ENCODE measurements at places on chromosomes 3 and 15. TPM values are rescaled to one million over a fixed set of nuclear protein-coding genes. Genes with fewer than 3 reads are reported as not detected.

ZNF80 gene
- total RNA-seq: not detected

GATA2 gene
- total RNA-seq: 5.4 TPM

TMEM207 gene
- not detected for total RNA-seq

CPA3 gene
- total RNA-seq: not detected

C15orf40 gene
- total RNA-seq: 38.6 TPM

CACNA2D2 gene
- 0.58 TPM for total RNA-seq

CD200R1 gene
- total RNA-seq: 0.08 TPM

FEZF2 gene
- total RNA-seq: not detected

KLHL24 gene
- total RNA-seq: 5.1 TPM

PCSK6 gene
- 8.1 TPM for total RNA-seq

GALK2 gene
- total RNA-seq: 18.1 TPM

RASL12 gene
- total RNA-seq: 0.12 TPM

CD276 gene
- 83.1 TPM for total RNA-seq

ITIH3 gene
- not detected for total RNA-seq

LRRC2 gene
- total RNA-seq: not detected

B3GNT5 gene
- 21.9 TPM for total RNA-seq

ATG3 gene
- 49.5 TPM for total RNA-seq

PRTG gene
- 9.6 TPM for total RNA-seq

CPLX3 gene
- total RNA-seq: not detected

SLCO2A1 gene
- total RNA-seq: not detected

SLC35G2 gene
- total RNA-seq: 35.1 TPM

SLC12A8 gene
- total RNA-seq: 1.6 TPM

POPDC2 gene
- total RNA-seq: 0.78 TPM

SH2D7 gene
- not detected for total RNA-seq

LARP6 gene
- 66.0 TPM for total RNA-seq

CYP1A1 gene
- total RNA-seq: 1.9 TPM

LDHAL6B gene
- not detected for total RNA-seq

RHOV gene
- 4.7 TPM for total RNA-seq

EPHA3 gene
- not detected for total RNA-seq

KLHL25 gene
- 7.3 TPM for total RNA-seq

CELF6 gene
- total RNA-seq: 0.09 TPM

SLITRK3 gene
- total RNA-seq: not detected

CMTM8 gene
- total RNA-seq: 6.4 TPM

AMOTL2 gene
- 36.3 TPM for total RNA-seq

CCDC71 gene
- 14.9 TPM for total RNA-seq

ARGFX gene
- not detected for total RNA-seq

GRIP2 gene
- total RNA-seq: 0.97 TPM

OR5K2 gene
- total RNA-seq: not detected

CHMP2B gene
- total RNA-seq: 82.4 TPM

RAB6B gene
- 1.7 TPM for total RNA-seq

TMC3 gene
- total RNA-seq: not detected

MINAR1 gene
- 0.37 TPM for total RNA-seq

FANCD2OS gene
- not detected for total RNA-seq

P2RY1 gene
- 0.49 TPM for total RNA-seq

COL6A5 gene
- not detected for total RNA-seq

CD96 gene
- not detected for total RNA-seq

XYLB gene
- 3.7 TPM for total RNA-seq

Data from A549 treated with RU486 at 1 μM for 4 hours (cell line).